ENCODE measurements at places on chromosomes 3 and 15. TPM values are rescaled to one million over a fixed set of nuclear protein-coding genes. Genes with fewer than 3 reads are reported as not detected.

PPP1R14D gene
- total RNA-seq: not detected

SPINK8 gene
- total RNA-seq: not detected

THRB gene
- total RNA-seq: 1.6 TPM

PLIN1 gene
- 1.2 TPM for total RNA-seq

CCDC80 gene
- total RNA-seq: 1,114 TPM

PCLAF gene
- total RNA-seq: 56.4 TPM

RPS17 gene
- 1,179 TPM for total RNA-seq

PLA2G4B gene
- 0.32 TPM for total RNA-seq

DISP2 gene
- total RNA-seq: 0.13 TPM

CLDN11 gene
- 39.6 TPM for total RNA-seq

THSD4 gene
- total RNA-seq: 5.4 TPM

CPNE9 gene
- total RNA-seq: not detected

ZNF662 gene
- 5.2 TPM for total RNA-seq

RAB6B gene
- total RNA-seq: 0.78 TPM

OXTR gene
- 0.76 TPM for total RNA-seq

CCR5 gene
- total RNA-seq: under 0.01 TPM

FETUB gene
- not detected for total RNA-seq

TMCO5A gene
- not detected for total RNA-seq

CHL1 gene
- not detected for total RNA-seq

COL6A6 gene
- not detected for total RNA-seq

GOLGA6L7 gene
- total RNA-seq: not detected

ATP13A4 gene
- total RNA-seq: 0.26 TPM

ATP6V1A gene
- total RNA-seq: 139 TPM

TRH gene
- total RNA-seq: 0.13 TPM

SCAMP5 gene
- total RNA-seq: 6.3 TPM

COL6A5 gene
- total RNA-seq: not detected

EPHA3 gene
- total RNA-seq: 0.26 TPM

LCTL gene
- 1.7 TPM for total RNA-seq

DUOX2 gene
- under 0.01 TPM for total RNA-seq

ITIH1 gene
- not detected for total RNA-seq

LRTM1 gene
- not detected for total RNA-seq

SOX14 gene
- not detected for total RNA-seq

CTXND1 gene
- total RNA-seq: not detected

GOLGA6A gene
- 0.13 TPM for total RNA-seq

GATA2 gene
- total RNA-seq: 2.7 TPM

GABRR3 gene
- total RNA-seq: not detected

CACNA1D gene
- 2.9 TPM for total RNA-seq

BCL2A1 gene
- 1.7 TPM for total RNA-seq

RTP3 gene
- not detected for total RNA-seq

RAB7A gene
- 116 TPM for total RNA-seq

Measured in articular chondrocyte of knee joint (primary cell).